ENCODE measurements at places on chromosomes 2 and 18. TPM values are rescaled to one million over a fixed set of nuclear protein-coding genes. Genes with fewer than 3 reads are reported as not detected.

DNA sequence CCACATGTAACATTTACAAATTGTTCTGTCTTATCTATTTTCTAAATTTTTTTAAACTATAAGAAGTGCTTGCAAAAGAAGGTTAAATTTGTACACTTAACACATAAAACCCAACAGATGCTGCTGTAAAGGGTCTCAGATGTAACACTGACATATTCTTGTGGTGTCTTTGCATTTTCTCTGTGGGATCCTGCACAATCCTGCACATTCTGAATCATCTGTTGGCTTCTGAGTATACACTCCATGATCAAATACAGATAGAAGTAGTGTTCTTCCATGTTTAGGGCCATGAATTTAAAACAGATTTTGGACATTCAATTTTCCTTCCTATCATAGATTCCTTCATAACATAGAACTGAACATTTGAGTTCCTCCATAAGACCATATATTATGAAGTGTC lies 89.0 kb downstream of the SPRED2 start:
- DNase-seq: no peak

DNA sequence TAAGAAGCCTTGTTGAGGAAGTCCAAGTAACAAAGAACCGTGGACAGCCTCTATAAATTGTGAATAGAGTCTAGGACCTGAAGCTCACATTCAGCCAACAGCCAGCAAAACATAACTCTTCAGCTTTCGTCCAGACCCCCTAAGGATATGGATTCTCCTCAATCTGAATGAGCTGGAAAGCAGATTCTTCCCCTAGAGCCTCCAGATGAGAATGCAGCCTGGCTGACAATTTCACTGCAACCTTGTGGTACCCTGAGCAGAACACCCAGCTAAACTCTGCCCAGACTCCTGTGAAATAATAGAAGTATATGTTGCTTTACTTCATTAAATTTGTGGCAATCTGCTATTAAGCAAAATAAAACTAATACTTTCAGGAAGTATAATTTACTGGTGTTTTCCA lies 483.5 kb upstream of the SLC8A1 start:
- DNase-seq: no peak

Gene KCNG2
- 1.4 TPM for total RNA-seq

Gene KCNJ3
- total RNA-seq: not detected

DNA sequence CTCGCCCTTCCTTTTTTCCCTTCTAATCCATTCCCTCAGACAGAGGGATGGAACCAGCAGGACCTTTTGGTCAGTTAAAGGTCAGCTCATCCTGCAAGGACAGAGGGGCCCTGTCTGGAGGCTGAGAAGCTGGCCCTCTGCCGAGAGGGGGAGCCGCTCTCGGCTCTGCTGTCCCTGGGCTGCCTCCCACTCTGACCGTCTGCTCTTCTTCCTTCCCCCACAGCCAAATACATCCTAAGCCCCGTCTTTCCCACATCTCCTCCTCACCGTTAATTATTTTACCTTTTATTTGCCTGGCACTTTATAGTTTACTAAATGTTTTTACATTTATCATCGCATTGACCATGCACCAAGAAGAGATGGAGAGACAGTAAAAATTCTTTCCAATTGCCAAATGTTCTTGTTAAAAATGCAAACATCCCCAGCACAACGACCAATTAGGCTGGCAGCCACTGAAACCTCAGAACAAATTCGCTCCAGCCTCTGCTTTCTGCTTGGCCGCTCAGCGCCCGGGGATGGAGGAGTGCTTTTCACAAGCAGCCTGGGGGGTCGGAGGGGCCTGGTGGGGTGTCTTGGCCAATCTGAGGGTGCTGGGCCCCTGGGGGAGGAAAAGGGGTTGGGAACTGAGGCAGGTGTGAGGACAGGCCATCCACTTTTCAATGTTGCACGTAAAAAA lies 123.7 kb downstream of the TNS1 start:
- no peak for DNase-seq

DNA sequence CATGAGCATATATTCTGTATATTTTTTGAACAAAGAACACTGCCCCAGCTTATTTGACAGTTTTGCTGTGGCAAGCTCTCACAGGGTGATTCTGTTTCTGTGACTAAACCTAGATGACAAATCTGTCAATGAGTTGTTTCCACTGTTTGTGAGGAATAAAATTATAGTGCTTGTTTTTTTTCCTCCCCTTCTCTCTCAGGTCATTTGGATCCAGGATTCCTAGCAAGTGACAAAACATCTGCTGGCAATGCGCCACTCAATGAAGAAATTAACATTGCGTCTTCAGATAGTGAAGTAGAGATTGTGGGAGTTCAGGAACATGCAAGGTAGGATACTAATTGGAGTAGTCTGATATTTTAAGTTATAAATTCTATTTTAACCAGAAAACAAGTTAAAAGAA lies 149.3 kb downstream of the HAUS1 start:
- peak; percentile 26 for DNase-seq

Gene PLGLB1
- 1.4 TPM for total RNA-seq

GRCh38 chr2:46036929-46037328 lies 260.3 kb upstream of the EPAS1 start:
- DNase-seq: no peak

- no peak for DNase-seq
These were observed 27.2 kb downstream of the STEAP3 start for GRCh38 chr2:119250718-119251290.

Gene IL37
- total RNA-seq: not detected

DNA sequence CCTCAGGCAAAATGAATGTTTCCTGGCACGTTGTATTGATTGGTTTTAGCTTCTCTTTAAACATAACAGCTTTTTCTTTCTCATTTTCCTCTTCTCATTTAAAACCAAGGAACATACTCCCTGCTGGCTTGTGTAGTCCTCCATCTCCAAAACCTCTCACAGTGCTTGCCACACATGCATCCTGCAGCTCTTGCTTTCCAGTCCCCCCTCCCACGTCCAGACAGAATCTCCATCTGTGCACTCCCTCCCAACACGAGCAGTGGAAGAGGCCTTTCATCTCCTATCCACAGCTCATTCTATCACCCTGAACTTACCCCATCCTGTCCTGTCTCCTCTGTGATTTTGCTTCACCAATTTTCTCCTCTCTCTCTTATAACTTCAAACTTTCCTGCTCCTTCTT lies 99.6 kb upstream of the THSD7B start:
- no peak for DNase-seq

GRCh38 chr2:162912787-162913186 lies 74.2 kb upstream of the KCNH7 start:
- DNase-seq: no peak

DNA sequence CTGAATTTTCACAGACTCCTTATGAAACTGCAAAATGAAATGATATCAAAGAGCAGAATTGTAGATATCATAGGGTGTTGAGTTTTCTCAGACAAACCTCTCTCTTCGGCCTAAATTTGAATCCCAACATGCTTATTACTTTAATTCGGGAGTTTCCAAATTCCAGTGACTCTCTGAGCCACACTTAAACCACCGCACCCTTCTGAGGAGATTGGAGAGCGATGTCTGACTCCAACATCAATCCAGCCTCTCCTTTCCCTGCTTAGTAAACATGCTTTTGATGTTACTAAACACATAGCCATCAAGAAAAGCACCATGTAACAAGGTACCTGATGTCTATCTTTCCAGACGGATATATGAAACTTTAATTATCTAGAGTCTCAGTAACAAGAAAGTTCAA lies 103.1 kb upstream of the ARHGAP28 start:
- no peak for DNase-seq

GRCh38 chr2:73987109-73987947 lies 2.6 kb downstream of the TET3 start:
- DNase-seq: peak; percentile 56

DNA sequence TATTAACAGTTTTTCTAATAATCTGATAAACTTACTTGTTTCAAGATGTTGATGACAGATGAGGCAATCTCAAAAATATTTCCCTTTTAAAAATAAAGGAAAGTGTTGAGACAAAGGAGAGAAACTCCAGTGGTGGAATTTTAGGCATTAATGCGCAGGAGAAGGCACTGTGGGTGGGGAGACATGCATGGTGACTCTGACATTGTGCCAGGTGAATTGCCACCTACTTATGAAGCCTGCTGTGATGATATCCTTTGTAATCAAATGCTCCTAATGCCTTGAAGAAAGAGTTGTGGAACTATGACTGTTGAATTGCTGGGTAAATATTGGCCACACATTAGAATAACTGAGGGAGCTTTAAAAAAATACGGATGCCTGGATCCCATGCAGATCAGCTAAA lies 101.4 kb downstream of the PLA2R1 start:
- peak; percentile 9 for DNase-seq

Gene SLC23A3
- total RNA-seq: 2.0 TPM

DNA sequence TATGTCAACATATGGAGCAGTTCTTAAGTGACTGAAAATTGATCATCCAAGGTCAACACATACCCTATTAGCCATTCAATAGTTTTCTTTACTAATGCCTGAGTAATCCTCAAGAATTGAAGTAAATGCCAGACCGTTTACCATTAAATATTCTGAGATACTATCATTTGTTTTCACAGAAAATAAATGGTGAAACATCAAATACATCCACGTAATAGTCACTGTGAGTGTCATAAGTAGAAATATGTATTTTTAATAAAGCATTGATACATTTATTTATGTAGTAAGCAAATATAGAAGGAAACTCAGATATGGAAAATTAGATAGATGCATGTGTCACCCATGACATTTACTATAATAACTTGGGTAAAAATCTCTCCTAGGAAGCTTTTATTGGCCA lies 927.8 kb upstream of the NRXN1 start:
- no peak for DNase-seq

Gene AFF3
- under 0.01 TPM for total RNA-seq

DNA sequence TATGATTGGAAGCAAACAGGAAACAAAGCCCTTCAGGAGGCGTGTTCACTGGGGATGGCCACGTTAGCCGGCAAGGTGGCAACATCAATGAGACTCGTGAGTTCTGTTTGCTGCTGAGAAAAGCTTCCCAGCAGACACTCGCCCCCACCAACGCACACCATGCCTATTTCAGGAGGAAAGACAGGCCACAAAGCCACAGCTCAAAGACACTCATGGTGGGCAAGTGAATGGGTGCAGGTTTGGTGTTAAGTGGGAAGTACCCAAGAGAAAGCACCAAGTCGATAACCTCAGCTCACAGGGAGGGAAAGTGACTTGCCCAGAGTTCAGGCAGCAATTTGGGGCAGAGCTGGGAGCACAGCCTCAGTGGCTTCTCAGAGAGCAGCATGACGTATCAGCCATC lies 10.5 kb upstream of the MTERF4 start:
- no peak for DNase-seq

DNA sequence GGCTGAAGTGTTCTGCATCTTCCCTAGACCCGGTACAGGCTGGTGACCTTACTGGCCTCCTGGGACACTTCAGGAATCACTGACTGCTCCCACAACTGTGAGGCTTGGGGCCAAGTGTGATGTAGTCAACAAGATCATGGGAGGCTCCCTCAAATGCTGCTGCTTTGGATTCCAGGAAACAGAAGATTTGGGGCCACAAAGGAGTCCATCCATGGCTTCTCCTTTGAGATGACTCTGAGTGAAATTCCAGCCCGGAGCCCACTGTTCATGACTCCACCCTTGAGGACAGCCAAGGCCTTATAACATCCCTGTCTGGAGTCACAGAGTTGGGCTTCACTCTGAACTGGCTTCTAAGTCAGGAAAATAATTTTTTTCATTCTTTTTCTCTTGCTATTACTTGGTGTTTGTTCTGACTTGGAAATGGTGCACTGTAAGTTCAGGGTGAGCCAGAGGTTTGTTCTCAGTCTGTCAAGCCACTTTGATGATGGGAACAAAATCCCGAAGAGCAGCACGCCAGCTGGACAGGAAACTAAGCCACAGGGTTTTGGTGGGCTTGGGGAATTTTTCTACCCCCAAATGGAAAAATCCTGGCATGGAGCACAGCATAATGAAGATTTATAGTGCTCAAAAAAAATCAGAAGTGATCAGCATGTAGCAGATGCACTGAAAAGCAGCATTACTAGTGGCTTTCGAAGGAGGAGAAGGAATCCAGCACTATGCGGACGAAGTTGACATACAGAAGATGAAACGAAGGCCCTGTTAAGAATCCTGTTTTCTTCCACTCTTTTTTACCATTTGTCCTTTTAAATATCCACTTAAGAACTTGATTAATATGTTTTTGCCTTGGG lies 98.1 kb upstream of the ZFP36L2 start:
- DNase-seq: no peak

DNA sequence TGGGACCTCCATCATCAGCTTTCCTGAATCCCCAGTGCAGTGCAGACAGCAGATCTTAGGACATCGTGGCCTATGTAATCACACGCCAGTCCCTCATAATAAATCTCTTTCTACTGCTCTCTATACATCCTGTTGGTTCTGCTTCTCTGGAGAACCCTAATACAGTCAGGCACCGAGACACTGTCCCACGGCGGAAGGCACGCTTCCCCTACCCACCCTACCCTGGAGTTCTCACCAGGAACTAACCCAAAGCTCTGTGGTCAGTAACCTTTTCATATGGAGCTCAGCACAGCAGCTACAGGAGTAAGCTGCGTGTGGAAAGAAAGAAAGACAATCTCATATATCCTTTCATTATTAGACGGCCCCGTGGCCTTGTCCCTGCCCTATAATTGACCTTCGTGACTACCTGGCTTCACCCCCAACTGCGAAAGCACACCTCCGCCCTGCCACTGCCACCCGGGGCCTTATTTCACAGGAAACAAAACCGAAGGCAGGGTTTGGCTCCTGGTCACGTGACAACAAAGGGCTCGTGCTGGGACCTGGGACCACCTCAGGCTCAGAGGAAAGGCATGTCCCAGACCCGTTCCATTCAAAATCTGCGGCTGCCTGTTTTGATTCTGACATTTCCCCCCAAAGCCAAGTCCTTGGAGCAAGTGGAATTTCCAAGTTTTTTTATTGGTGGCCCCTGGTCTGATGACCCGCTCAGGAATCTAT lies 99.7 kb upstream of the ODC1 start:
- DNase-seq: no peak

DNA sequence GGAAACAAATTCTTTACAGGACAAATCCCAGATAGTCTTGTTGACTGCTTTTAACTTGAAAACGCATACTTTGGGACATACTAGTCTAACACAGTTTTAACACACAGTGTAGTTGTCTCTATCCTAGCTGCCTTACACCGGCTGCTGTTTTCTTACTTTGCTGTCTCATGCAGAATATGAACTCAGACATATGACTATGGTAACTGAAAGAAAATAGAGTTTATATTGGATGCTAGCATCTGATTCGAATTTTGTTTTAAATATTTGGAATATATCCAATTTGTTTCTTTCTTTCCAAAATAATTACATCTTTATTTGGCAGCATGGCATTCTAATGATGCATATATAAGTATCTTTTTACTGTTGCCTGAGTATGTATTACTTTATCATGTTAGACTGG lies 69.8 kb downstream of the ANKRD12 start:
- no peak for DNase-seq

- peak; percentile 27 for DNase-seq
These were observed 61.4 kb upstream of the CCDC195 start for GRCh38 chr2:224777559-224777930.

Data from lung microvascular endothelial cell (primary cell).